ENCODE measurements at places on chromosomes 1 and 21. TPM values are rescaled to one million over a fixed set of nuclear protein-coding genes. Genes with fewer than 3 reads are reported as not detected.

- peaks cover 5% of the 10 kb centered on the region for H3K36me3 ChIP-seq
- H3K27ac ChIP-seq, result peak overlapping the region; percentile 86
- H3K4me3 ChIP-seq, result peak overlapping the region; percentile 98
- H3K4me1 ChIP-seq, result peaks cover 6% of the 10 kb centered on the region
- H3K27me3 ChIP-seq, result no peaks in the 10 kb centered on the region
Observed at GRCh38 chr1:179228783-179229213, 679 bp downstream of the ABL2 start.

GRCh38 chr1:118485757-118486156 is 300.7 kb upstream of the SPAG17 start:
- no peak overlapping the region for H3K4me3 ChIP-seq
- DNase-seq, result no peak
- no peaks in the 10 kb centered on the region for H3K27me3 ChIP-seq
- H3K36me3 ChIP-seq, result no peaks in the 10 kb centered on the region
- H3K27ac ChIP-seq, result no peak overlapping the region

GRCh38 chr1:117802531-117803257 is 126.7 kb downstream of the GDAP2 start:
- no peak for DNase-seq
- no peaks in the 10 kb centered on the region for H3K36me3 ChIP-seq
- H3K27ac ChIP-seq, result no peak overlapping the region
- H3K27me3 ChIP-seq, result no peaks in the 10 kb centered on the region

DNA sequence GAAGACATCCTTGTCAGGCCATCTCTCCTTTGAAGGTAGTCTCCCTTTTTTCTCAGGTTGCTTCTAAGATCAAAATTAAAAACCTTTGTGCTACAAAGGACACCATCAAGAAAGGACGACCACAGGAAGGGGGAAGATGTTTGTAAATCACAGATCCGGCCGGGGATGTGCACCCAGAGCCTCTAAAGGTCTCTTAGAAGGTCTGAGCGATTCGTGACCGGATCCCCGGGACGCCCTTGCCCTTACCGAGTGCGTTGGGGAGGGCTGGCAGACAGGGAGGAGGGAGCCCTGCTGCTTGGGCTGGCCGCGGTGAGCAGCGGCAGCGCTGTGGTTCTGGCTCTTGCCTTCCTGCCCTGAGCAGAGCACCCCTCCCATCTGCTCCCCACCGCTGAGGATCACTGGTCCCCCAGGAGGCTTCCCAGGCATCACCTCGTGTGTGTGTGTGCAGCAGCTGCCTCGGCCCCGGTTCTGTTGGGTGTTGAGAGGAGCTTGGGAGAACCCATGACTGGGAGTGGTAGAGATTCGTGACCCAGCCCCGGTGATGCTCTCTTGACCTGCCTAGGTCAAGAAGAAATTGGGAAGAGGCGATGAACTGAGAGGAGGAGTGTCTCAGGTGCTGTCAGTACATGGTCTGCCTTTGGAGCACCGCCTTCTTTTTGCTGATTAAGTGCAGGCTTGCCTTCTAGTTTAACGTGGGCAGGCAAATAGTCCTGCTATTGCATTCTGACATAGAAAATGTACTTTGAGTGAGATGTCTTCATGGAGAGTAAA is 34.5 kb downstream of the AGPAT3 start:
- no peak overlapping the region for H3K4me3 ChIP-seq
- H3K36me3 ChIP-seq, result peaks cover 4% of the 10 kb centered on the region
- peaks cover 37% of the 10 kb centered on the region for H3K4me1 ChIP-seq
- H3K27ac ChIP-seq, result no peak overlapping the region
- no peaks in the 10 kb centered on the region for H3K27me3 ChIP-seq

- no peak overlapping the region for H3K4me3 ChIP-seq
- H3K27ac ChIP-seq, result no peak overlapping the region
- H3K27me3 ChIP-seq, result no peaks in the 10 kb centered on the region
- no peaks in the 10 kb centered on the region for H3K4me1 ChIP-seq
- H3K36me3 ChIP-seq, result no peaks in the 10 kb centered on the region
Observed at GRCh38 chr1:66246351-66247269, 287.3 kb upstream of the SGIP1 start.

The LAMB3 gene
- 83.3 TPM for total RNA-seq

The NPHS2 gene
- not detected for total RNA-seq

GRCh38 chr1:93668121-93668520 is 13.5 kb downstream of the BCAR3 start:
- DNase-seq, result no peak
- no peak overlapping the region for H3K27ac ChIP-seq
- H3K36me3 ChIP-seq, result peaks cover 4% of the 10 kb centered on the region
- H3K4me1 ChIP-seq, result peaks cover 62% of the 10 kb centered on the region
- no peak overlapping the region for H3K4me3 ChIP-seq

The PARS2 gene
- total RNA-seq, result 3.5 TPM
